Aorta (tissue), 5 donors: ENCODE measurements at places on chromosomes 3 and 15. TPM values are rescaled to one million over a fixed set of nuclear protein-coding genes. Genes with fewer than 3 reads are reported as not detected.

QTRT2 gene
- 16.2 TPM for total RNA-seq

DNA sequence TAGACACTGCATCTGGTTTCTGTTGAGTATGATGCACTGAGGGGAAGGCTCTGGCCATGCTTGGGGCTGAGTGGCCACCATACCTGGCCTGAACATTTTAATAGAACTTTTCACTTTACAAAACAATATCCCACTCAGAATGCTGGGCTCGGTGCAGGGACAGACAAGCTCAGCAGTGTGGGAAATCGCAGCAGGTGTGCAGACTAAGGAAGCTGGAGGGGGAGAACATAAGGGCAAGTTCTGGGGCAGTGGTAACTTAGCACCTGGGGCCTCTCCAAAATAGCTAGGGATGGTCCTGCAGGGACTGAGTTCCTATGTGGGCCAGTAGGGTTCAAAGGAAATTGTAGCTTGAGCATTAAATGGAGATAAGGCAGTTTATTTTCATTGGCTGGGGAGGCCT, 90.9 kb upstream of the RNU6-1 start:
- H3K27ac ChIP-seq, result no peak overlapping the region
- no peaks in the 10 kb centered on the region for H3K27me3 ChIP-seq
- H3K4me3 ChIP-seq, result no peak overlapping the region

- H3K27ac ChIP-seq, result no peak overlapping the region
- no peaks in the 10 kb centered on the region for H3K27me3 ChIP-seq
- no peaks in the 10 kb centered on the region for H3K4me1 ChIP-seq
- no peak for DNase-seq
- no peak overlapping the region for H3K4me3 ChIP-seq
- no peaks in the 10 kb centered on the region for H3K36me3 ChIP-seq
Measured at GRCh38 chr3:32471246-32471645, 31.4 kb downstream of the CMTM6 start.

RETNLB gene
- total RNA-seq, result not detected

DNA sequence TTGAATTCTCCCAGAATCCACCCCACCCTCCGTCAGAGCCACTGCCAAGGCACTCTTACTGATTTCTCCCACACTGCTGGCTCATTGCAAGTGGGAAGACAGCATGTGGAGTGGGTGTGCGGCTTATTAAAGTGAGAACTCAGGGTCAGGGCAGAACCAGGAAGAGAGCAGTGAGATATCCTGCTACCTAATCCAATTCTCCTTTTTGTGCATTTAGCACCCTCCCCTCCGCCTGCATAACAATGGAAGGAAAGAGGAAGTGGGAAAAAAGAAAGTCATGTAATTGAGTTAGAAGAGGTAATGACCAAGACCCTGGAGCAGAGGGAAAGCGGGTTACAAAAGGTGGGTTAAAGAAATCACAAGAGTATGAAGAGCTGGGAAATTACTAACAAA, 27.8 kb upstream of the PIK3CB start:
- no peak overlapping the region for H3K4me3 ChIP-seq
- H3K36me3 ChIP-seq, result no peaks in the 10 kb centered on the region
- H3K4me1 ChIP-seq, result no peaks in the 10 kb centered on the region
- H3K27ac ChIP-seq, result no peak overlapping the region
- no peak for DNase-seq

GRCh38 chr3:14178247-14179113, at the start of the genes LSM3 and XPC:
Gene LSM3 (plus strand): TSS chr3:14178817. CDS start chr3:14178861, 44 bp downstream.
Gene XPC (minus strand): TSS chr3:14178601. CDS start chr3:14178568, 33 bp downstream.
- peaks cover 9% of the 10 kb centered on the region for H3K4me1 ChIP-seq
- peak within 1 kb of the TSS; percentile 97 for H3K27ac ChIP-seq
- H3K4me3 ChIP-seq, result peak within 1 kb of the TSS; percentile 65
- H3K36me3 ChIP-seq, result no peaks in the 10 kb centered on the region
- no peaks in the 10 kb centered on the region for H3K27me3 ChIP-seq

- DNase-seq, result no peak
- no peak overlapping the region for H3K27ac ChIP-seq
- no peaks in the 10 kb centered on the region for H3K36me3 ChIP-seq
- H3K27me3 ChIP-seq, result no peaks in the 10 kb centered on the region
- H3K4me1 ChIP-seq, result no peaks in the 10 kb centered on the region
- H3K4me3 ChIP-seq, result no peak overlapping the region
Measured at GRCh38 chr15:59539799-59540198, 71.8 kb upstream of the GCNT3 start.

DNA sequence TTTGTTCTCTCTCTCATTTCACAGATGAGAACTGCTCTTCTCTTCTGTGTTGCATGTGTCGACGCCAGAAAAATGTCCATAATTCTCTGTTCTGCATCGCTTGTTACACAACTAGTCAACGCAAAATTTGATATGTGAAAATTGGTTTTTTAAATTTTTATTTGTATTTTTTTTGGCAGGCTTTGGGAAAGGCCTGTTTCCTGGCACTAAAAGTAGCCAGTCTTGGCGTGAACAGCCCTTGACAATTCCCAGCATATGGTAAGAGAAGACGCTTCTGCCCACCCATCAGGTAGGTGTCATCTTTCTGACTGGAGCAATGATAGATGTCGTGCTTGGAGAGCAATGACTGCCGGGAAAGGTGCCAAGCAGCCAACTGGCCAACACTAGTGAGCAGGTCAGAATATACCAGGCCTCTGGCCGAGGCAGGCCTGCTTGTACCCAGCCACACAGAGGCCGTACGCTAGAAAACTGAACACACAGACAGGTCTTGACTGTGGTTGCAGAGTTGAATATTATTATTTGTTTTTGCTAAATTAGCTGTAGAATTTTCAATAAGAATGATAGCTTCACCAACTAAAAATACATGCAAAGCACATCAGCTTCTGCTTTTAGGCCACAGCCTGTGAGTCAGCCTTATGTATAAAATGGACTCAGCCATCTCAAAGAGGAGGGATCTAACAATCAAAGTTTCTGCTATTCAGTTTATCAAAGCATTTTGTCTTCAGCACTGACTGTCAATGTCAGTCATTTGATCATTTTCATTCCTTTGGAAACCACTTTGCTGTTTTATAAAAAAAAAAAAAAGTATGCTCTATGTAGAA, 837.5 kb downstream of the MCTP2 start:
- H3K4me1 ChIP-seq, result peaks cover 3% of the 10 kb centered on the region
- no peak overlapping the region for H3K4me3 ChIP-seq
- no peak for DNase-seq
- no peaks in the 10 kb centered on the region for H3K36me3 ChIP-seq
- no peaks in the 10 kb centered on the region for H3K27me3 ChIP-seq

DNA sequence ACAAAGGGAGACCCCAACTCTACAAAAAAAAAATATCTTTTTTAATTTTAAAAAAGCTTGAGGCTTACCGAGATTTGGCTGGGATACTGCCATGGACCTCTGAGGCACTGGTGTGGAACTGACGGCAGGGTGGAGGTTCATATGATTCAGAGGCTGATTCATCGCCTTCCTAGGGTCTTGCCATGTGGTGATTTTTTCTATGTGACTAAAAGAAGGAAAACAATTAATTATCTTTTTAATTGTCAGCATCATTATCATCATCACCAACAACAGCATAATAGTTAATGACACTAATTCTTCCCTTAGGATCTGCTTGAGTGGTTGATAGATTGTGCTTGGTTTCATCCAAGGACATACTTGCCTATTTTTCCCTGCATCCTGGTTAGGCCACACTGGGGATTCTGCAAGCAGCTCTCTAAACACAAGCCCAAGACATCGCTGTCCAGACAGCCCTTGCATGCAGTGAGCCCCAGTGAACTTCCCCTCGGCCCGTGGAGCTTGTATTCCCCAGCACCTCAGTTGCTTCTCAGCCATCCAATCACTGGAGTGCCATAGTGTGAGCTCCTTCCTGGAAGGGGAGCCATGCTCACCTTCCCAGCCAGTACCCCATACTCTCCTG, 84.9 kb downstream of the WWTR1 start:
- peaks cover 13% of the 10 kb centered on the region for H3K4me1 ChIP-seq
- H3K27me3 ChIP-seq, result no peaks in the 10 kb centered on the region
- peak; percentile 68 for DNase-seq
- H3K27ac ChIP-seq, result no peak overlapping the region

GOLGA6A gene
- total RNA-seq, result not detected

DNA sequence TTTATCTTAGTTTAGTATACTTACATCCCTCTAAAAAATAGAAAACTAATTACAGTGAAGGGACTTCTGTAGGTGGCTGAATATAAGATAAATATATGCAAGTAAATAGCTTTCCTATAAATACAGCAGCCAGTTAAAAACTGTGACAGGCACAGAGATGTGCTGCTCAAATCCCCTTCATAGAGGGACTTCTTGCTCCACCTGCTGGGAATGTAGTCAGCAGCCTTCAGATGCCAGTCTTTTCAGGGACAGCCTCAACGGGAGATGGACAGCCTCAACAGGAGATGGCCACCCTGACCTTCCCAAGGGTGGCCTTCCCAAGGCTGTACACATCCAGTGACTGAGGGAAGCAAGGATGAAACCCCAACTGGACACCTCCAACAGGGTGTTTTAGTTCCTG, 15.7 kb upstream of the PRR23E start:
- no peak for DNase-seq
- H3K4me3 ChIP-seq, result no peak overlapping the region
- H3K27me3 ChIP-seq, result no peaks in the 10 kb centered on the region
- H3K36me3 ChIP-seq, result no peaks in the 10 kb centered on the region
- no peaks in the 10 kb centered on the region for H3K4me1 ChIP-seq

DNA sequence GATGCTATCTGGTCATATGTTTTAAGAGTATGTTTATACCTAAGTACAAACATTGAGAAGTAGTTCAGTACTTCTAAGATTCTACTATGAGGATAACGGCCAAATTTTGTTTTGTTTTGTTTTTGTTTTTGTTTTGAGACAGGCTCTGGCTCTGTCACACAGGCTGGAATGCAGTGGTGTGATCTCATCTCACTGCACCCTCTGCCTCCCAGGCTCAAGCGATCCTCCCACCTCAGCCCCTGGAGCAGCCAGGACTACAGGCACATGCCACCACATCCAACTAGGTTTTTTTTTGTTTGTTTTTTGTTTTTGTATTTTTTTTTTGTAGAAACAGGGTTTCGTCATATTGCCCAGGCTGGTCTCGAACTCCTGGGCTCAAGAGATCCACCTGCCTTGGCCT, 47.5 kb upstream of the RPS17 start:
- no peak for DNase-seq
- H3K27ac ChIP-seq, result no peak overlapping the region
- no peaks in the 10 kb centered on the region for H3K4me1 ChIP-seq
- H3K27me3 ChIP-seq, result no peaks in the 10 kb centered on the region
- H3K4me3 ChIP-seq, result no peak overlapping the region

DNA sequence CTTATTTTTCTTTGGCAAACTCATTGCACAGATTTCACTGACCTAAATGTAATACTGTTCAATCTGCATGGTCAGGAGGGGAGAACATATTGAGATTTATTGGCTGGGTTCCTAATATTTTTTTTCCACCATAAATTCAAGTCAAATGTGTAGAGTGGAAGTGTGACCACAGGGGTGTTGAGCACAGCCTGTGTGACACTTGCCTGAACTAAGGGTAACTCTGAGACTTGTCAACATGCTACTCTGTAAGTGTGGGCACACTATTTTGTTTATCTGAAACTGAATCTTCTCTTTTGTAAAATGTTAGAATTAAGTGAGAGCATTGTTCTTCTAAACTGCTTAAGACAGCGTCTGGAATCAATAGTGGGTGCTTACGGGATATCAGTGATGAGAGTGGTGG, 516.2 kb downstream of the GRM7 start:
- DNase-seq, result no peak
- H3K4me1 ChIP-seq, result no peaks in the 10 kb centered on the region
- H3K36me3 ChIP-seq, result no peaks in the 10 kb centered on the region
- no peak overlapping the region for H3K4me3 ChIP-seq
- H3K27ac ChIP-seq, result no peak overlapping the region
- H3K27me3 ChIP-seq, result no peaks in the 10 kb centered on the region

- no peaks in the 10 kb centered on the region for H3K27me3 ChIP-seq
- no peaks in the 10 kb centered on the region for H3K36me3 ChIP-seq
- H3K27ac ChIP-seq, result no peak overlapping the region
- H3K4me3 ChIP-seq, result no peak overlapping the region
- DNase-seq, result no peak
- no peaks in the 10 kb centered on the region for H3K4me1 ChIP-seq
Measured at GRCh38 chr3:132735589-132735988, 13.4 kb upstream of the NPHP3 start.

PCLAF gene
- total RNA-seq, result not detected

DNA sequence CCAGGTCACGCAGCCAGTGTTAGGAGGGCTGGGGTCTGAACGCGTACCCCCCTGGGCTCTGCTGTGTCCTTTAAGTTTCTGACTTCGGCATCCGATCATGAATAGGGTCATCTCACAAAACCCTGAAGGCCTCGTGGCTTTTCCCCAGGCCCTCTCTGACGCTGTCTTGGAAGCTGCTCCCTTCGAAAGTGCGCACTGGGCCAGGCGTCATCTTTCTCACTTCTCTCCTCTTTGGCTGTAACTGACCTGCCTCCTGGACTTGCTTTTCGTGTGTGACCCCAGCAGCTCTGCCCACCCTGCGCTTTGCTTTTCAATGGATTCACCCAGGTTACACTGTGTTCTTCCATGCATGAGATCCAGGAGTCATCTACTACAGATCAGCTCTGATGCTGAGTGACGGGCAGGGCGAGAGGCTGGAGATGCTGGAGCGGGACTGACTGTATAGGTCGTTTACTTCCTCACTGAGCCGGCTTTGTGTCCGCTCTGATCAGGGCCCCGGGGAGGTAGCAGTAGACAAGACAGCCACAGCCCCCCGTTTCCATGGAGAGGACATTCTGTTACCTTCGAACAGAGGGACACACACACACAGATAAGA, 45.0 kb upstream of the PCSK6 start:
- no peak overlapping the region for H3K27ac ChIP-seq
- H3K4me1 ChIP-seq, result no peaks in the 10 kb centered on the region
- H3K27me3 ChIP-seq, result no peaks in the 10 kb centered on the region
- no peaks in the 10 kb centered on the region for H3K36me3 ChIP-seq
- DNase-seq, result no peak

- no peak for DNase-seq
- H3K27me3 ChIP-seq, result no peaks in the 10 kb centered on the region
- H3K36me3 ChIP-seq, result no peaks in the 10 kb centered on the region
- no peaks in the 10 kb centered on the region for H3K4me1 ChIP-seq
- H3K4me3 ChIP-seq, result no peak overlapping the region
Measured at GRCh38 chr3:168100777-168101492, 5.2 kb upstream of the GOLIM4 start.

DNA sequence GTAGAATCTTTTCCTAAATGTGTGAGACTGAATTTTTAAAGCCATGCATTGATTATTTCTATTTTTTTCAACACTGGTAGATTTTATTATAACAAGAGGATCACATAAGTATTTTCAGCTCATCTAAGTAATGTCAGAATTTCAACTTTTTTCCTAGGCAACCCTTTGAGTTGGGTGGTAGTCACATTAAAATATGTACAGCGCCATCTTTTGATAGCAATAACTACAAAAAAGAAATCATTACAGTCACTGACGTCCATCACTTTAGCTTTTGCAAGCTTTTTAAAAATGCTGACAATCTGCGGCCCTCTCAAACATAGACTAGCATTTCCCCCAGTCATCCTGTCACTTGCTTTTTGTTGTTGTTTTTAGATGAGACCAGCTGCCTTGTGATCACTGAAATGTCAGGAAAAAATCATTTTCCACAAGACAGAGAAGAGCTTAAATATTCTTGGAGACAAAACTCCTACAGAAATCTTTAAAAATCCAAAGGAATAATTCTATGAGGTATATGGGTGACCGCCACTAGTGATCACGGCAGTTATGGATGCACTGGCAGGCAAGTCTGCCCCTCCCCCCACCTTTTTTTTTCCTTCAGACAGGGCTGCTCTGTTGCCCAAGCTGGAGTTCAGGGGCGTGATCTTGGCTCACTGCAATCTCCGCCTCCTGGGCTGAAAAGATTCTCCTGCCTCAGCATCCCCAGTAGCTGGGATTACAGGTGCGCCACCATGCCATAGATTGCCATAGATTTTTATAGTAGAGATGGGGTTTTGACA, 384.0 kb upstream of the KCNMB2 start:
- no peaks in the 10 kb centered on the region for H3K4me1 ChIP-seq
- no peaks in the 10 kb centered on the region for H3K27me3 ChIP-seq
- DNase-seq, result no peak
- no peak overlapping the region for H3K4me3 ChIP-seq
- H3K36me3 ChIP-seq, result no peaks in the 10 kb centered on the region
- no peak overlapping the region for H3K27ac ChIP-seq

GABRA5 gene
- not detected for total RNA-seq
